ENCODE measurements at places on chromosomes 1 and 21. TPM values are rescaled to one million over a fixed set of nuclear protein-coding genes. Genes with fewer than 3 reads are reported as not detected.

The PRAMEF25 gene
- not detected for total RNA-seq

The TMPRSS2 gene
- not detected for total RNA-seq

The JTB gene
- total RNA-seq: 289 TPM

The SPRR3 gene
- not detected for total RNA-seq

The FCGR3B gene
- not detected for total RNA-seq

- H3K27me3 ChIP-seq: no peaks in the 10 kb centered on the region
- no peak overlapping the region for H3K27ac ChIP-seq
Measured at GRCh38 chr1:172867216-172867818, 183.4 kb downstream of the TNFSF18 start.

DNA sequence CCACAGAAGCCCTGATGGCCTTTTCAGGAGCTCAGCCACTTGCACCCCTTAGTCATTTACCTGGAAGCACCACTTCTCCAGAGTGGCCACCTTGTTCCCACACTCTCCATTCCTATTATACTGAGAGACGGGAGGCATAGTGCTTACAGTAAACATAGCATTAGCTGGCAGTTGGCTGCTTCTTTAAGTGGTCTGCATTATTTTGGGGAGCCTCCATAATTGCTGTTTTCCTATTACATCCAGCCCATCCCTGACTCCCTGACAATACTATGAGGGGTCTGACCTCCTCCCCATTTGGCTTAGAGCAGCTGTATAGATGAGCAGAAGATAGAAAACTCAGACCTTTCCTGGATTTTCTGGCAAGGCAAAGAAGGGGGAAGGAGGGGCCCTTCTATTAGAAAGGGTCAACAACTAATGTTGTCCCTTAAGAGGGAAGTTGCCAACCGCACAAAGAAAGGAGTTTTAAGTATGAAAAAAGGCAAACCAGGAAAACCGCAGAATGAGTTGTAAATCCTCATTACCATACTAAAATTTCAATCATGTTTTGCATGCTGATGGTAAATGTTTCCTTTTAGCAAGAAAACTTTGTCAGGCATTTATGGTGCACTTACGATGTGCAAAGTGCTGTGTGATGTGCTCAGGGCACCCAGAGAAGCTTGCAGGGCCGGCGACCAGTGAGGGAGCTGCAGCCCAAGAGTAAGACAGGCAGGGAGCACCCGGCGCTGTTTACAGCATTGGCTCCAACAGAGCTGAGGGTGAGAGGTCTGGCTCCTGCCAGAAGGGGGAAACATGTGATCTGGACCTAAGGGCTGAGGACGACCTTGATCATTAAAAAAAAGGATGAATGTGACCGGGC, 167.3 kb downstream of the ZZZ3 start:
- H3K4me1 ChIP-seq: no peaks in the 10 kb centered on the region
- H3K27ac ChIP-seq: peak overlapping the region; percentile 66
- no peaks in the 10 kb centered on the region for H3K27me3 ChIP-seq
- H3K4me3 ChIP-seq: peak overlapping the region; percentile 5
- DNase-seq: no peak
- H3K36me3 ChIP-seq: no peaks in the 10 kb centered on the region

DNA sequence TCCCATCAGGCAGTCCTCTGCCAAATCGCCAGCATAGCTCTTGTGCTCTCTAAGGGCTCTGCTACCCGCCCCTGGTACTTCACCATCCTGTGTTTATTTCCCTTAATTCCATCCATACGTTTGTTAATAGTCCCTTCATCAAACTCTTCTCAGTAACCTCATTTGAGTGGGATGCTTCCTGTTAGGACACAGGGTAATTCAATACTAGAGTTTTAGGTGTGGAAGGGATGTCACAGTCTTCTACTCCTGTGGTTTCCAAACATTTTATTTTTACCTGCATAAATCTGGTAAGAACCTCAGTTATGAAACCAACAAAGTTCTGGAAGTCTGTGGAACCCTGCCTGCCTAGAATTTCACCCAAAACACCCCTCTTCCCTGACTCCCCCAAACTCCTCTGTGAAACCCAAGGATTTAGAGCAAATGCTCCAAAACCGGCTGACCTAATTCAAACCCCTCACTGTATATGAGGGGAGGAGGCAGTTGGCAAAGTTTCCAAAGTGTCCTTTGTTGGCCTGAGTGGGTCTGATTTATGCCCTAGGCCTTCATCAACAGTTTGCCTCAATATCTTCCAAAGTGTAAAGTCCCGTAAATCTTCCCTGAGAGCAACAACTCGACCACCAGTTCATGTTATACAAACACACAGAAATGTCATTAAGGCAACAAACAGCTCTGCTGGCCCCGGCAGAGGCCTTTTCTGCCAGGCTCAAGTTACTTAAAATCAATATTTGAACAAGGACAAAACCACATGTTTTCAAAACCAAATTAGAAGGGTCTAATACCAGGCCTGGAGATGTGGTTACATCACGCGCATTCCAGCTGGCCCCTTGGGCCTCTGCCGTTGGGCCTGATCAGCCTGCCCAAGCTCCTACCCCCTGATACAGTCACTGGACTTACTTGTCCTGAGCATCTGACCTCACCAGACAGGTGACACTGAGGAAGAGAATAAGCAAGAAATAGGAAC, 82.4 kb upstream of the FGGY start:
- no peak overlapping the region for H3K4me3 ChIP-seq
- no peaks in the 10 kb centered on the region for H3K4me1 ChIP-seq
- no peak for DNase-seq
- H3K27me3 ChIP-seq: no peaks in the 10 kb centered on the region

DNA sequence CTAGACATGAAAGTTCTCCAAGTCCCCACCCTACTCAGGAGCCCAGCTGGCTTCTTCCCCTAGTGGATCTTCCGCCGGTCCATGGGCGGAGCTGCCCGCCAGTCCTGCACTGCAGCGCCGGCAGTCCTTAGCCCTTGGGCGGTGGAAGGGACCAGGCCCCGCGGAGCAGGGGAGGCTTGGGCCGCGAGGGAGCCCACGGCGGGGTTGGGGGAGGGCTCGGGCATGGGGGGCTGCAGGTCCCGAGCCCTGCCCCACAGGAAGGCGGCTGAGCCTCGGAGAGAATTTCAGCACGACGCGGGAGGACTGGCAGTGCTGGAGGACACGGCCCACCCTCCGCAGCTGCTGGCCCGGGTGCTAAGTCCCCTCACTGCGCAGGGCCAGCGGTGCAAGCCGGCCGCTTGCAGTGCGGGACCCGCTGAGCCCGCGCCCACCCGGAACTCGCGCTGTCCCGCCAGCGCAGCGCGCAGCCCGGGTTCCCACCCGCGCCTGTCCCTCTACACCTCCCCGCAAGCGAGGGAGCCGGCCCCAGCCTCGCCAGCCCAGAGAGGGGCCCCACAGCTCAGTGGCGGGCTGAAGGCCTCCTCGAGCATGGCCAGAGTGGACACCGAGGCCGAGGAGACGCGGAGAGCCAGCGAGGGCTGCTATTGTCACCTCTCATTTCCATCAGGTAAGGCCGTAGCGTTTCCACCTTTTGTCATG, 1398.6 kb downstream of the MRPL39 start:
- no peak overlapping the region for H3K27ac ChIP-seq
- no peaks in the 10 kb centered on the region for H3K4me1 ChIP-seq
- no peak for DNase-seq
- no peaks in the 10 kb centered on the region for H3K36me3 ChIP-seq

DNA sequence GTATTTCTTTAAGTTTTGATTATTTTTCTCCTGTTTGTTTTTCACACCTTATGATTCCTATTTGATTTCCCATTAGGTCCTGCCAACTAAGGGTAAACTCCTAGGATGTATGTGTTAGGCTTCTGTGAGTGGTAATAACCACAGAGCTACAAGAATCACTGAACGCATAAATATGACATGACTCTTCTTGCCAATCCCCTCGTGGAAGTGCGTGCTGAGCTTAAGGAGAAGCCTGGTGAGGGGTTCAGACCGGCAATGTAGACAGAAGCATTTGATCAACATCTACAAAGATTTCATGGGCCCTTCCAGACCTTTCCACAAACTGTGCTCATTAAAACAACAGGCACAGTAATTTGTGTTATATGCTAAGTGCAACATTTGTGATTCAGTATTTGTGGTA, 273.8 kb upstream of the SNX7 start:
- no peak for DNase-seq
- H3K4me3 ChIP-seq: no peak overlapping the region
- H3K27ac ChIP-seq: peak overlapping the region; percentile 57
- H3K27me3 ChIP-seq: no peaks in the 10 kb centered on the region
- H3K36me3 ChIP-seq: no peaks in the 10 kb centered on the region
- H3K4me1 ChIP-seq: peaks cover 27% of the 10 kb centered on the region

DNA sequence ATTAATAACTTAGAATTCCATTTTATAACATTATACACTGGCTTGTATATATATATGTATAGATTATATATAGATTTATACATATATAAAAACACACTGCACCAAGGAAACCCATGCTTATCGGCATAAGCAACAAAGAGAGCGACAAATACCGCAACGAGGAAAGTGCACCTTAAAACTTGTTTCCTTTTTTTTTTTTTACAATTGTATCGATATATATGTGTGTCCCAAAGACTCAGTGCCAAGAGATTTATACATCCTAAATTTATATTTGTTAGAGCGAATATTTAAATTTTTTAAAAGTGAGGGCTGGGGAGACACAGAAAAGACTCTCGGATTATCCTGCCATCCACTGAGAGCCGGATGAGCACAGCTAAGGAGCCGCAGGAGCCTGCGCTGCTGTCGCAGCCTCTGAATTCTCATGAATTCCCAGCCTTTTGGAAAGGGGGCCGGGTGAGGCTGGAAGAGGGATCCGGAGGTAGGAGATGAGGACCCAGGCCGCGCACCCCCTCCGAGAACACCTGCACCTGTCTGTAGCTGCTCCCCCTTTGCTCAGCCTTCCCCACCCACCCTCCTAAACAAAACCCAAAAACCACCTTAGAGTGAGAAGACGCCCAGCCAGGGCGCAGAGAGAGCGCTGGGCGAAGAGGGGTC, 5.2 kb downstream of the DMRTA2 start:
- no peaks in the 10 kb centered on the region for H3K36me3 ChIP-seq
- H3K4me3 ChIP-seq: peak overlapping the region; percentile 27
- peaks cover 97% of the 10 kb centered on the region for H3K27me3 ChIP-seq
- no peak for DNase-seq
- H3K27ac ChIP-seq: no peak overlapping the region
- H3K4me1 ChIP-seq: peaks cover 80% of the 10 kb centered on the region

GRCh38 chr1:13642306-13643004, 57.5 kb upstream of the PRDM2 start:
- H3K4me1 ChIP-seq: no peaks in the 10 kb centered on the region
- no peak overlapping the region for H3K27ac ChIP-seq
- DNase-seq: no peak
- H3K36me3 ChIP-seq: no peaks in the 10 kb centered on the region

DNA sequence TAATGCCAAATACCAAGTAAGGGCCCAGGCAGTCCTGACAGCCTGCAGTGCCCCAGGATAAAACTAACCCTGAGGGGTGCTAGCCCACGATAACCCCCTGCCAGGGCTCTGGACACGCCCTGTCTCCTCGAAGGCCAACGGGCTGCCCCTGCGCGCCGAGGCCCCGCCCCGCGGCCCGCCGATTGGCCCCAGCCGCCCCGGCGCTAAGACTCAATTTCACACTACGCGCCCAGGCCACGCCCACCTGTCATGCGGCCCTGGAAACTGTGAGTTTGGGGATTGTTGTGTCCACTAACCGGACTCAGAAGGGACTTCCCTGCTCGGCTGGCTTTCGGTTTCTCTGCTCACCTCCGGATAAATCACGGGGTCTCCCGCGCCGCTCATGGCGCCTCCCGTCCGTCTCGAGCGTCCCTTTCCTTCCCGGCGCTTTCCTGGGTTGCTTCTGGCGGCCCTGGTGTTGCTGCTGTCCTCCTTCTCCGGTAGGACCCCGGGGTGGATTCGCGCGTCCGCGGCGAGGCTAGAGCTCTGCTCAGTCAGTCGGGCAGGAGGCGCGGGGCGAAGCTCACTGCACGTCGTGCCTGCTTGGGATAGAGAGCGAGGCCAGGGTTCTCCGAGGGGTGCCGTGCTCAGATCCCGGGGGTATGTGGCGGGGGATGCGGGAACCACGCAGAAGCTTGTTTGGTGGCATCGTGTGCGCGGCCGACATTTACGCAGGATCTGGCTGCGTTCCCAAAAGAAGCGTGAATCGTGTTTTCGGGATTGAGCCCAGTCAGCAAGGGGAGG, at the start of gene CR1L:
Gene CR1L, plus strand, starts transcription at position 282 of the 783 bp plus-strand sequence. Its CDS starts 101 bp downstream, at position 383.
- peak within 1 kb of the TSS; percentile 59 for H3K4me3 ChIP-seq
- H3K27me3 ChIP-seq: no peaks in the 10 kb centered on the region
- DNase-seq: peak; percentile 72
- H3K27ac ChIP-seq: no peak within 1 kb of the TSS
- H3K36me3 ChIP-seq: no peaks in the 10 kb centered on the region
- peaks cover 10% of the 10 kb centered on the region for H3K4me1 ChIP-seq

DNA sequence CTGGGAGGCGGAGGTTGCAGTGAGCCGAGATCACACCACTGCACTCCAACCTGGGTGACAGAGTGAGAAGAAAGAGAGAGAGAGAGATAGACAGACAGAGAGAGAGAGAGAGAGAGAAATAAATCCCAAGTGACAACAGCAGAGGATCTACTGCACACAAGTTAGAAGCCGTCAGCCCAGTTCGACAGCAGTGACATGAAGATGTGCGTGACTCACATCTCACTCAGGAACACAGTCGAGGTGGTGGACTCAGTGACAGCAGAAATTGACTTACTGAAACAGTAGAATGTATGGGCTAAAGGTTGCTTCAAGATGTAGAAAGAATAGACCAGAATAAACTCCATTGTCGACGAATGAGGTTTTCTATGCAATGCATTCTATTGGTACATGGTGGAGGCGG, 77.0 kb upstream of the KRTAP19-8 start:
- no peak overlapping the region for H3K27ac ChIP-seq
- no peak for DNase-seq
- H3K4me3 ChIP-seq: no peak overlapping the region
- no peaks in the 10 kb centered on the region for H3K27me3 ChIP-seq

DNA sequence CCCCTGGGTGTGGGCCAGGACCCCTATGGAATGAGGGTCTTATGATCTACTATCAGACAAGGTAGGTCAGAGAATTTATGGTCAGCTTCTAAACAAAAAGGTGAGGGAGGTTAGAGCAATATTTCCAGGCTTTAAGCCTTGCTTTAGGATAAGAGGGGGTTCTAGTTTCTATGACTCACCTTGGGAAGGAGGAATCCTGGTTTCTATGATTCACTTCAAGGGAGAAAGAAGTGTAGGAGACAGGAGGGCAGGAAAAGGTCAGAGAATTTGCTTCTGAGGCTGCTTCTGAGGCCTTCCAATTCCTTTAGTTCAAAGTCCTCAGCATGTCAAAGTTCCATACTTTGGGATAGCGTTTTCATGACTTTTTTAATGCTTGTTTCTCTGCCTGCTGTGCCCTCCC, 35.2 kb downstream of the RGL1 start:
- no peaks in the 10 kb centered on the region for H3K36me3 ChIP-seq
- H3K27ac ChIP-seq: no peak overlapping the region
- peaks cover 8% of the 10 kb centered on the region for H3K4me1 ChIP-seq
- H3K4me3 ChIP-seq: no peak overlapping the region
- no peaks in the 10 kb centered on the region for H3K27me3 ChIP-seq
- DNase-seq: no peak

DNA sequence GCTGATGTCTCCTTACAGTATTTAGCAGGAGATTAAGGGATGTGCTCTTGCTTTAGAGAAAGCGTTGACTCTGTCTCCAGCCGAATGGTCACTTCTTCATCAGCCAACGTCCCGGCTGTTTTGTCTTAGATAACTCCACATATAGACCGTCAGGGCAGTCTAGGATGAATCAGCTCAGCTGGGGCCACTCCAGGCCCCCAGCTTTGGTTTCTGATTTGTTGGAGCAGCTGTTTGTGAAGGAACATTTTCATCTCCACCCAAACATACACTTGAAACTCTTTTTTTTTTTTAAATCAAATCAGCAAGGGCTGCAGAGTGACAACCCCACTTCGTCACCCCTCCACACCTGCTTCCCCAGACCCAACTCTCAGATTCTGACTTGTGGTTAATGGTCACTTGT, 206.1 kb upstream of the GALNT2 start:
- no peak for DNase-seq
- H3K27ac ChIP-seq: no peak overlapping the region
- no peaks in the 10 kb centered on the region for H3K36me3 ChIP-seq
- no peaks in the 10 kb centered on the region for H3K4me1 ChIP-seq
- H3K4me3 ChIP-seq: no peak overlapping the region

All from tibial nerve (tissue), 4 donors.